ENCODE measurements at places on chromosomes 5 and 9. TPM values are rescaled to one million over a fixed set of nuclear protein-coding genes. Genes with fewer than 3 reads are reported as not detected.

DNA sequence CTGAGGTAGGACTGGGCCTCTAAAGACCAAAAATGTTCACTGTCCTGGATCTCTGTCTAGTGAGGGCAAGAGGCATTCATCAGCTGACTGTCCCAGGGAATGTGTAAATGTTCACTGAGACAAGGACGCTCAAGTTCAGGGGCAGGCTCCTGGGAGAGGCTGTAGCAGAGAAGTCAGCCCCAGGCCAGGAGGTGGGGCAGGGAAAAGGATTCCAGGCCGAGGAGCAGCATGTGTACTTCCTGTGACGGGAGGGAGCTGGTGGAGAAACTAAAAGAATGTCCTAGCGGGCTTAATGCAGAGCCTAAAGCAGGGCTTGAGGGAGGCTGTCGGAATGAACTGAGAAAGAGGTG lies 205.8 kb downstream of the GABBR2 start:
- no peak for DNase-seq

DNA sequence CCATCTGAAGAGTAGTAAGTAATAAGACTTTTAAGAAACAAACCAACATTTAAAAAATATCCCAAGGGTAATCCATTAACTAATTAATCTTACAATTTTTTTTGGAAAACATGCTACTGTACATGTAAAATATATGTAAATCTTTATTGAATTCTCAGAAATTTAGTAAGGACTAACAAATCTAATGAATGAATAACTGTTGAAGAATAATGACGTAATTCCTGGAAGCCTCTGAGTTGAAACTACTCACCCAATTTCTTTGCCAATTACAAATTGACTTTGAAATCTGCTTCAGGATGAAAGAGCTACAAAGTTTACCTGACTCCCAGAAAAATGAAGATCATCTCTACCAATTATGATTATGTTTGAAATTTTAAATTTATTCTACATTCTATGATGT lies 21.1 kb downstream of the FBN2 start:
- DNase-seq, result no peak

- no peak for DNase-seq
These were observed 1.5 kb upstream of the TGFBI start for GRCh38 chr5:136027311-136027710.

DNA sequence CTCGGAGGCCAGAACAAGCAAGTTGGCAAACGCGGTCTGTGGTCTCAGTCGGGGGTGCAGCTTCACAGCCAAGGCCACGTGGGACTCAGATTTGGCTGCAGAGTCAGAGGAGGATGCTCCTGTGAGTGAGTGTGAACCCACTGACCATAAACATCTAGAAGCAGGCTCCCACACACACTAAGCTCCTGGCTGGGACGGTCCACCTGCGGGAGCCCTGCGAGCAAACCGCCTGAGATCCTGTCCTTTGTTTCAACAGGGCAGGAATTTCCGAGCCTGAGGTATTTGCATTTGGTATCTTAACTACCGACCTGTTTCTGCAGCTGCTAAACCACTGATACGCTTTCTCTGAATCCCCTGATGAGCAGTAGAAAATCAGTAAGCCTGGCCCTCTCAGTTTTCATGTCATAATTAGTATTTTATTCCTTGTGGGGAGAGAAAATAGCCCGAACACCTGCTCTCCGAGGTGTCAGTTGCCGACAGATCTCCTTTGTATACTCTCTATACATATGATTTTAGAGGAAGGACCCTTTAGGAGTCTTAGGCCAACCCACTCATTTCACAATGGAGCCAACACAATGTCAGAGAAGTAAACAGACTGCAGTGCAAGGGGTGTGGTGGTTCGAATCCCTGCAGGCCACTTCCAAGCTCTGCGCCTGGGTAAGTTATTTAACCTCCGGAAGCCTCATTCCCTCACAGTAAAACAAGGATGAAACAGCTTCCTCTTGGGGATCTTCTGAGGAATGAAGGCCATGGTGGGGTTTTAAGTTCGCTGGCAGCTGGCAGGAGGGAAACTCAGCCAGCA lies 40.9 kb upstream of the PWWP2A start:
- DNase-seq, result no peak

DNA sequence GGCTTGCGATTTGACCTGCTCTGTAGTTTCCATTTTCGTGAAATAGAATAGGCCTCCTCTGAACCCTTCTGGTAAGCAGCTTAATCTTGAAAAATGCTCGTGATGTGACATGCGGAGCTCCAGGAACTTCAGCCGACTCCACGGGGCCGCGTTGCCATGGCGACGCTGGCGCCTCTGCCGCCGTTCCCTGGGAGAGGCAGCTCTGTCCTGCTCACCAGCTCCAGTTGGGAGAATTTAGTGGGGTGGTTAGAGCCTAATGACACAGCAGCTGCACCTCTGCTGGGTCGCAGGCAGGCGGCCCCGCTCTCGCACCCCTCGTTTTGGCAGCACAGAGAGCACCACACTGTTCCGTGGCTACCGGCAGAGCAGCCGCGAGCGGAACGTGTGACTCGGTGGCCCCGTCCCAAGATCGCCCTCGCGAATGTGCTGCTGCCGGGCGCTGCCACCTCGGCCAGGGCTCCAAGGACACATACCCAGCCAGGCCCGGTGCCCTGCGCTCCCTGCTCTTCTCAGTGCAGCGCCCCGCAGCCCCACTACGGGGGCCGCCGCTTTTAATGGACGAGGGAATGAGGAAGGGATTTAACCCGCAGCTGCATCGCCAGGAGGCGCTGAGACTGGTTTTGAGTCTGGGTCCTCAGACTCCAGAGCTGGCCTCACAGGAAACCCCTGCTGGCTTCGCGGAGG lies 131.2 kb upstream of the LMX1B start:
- DNase-seq, result no peak

- no peak for DNase-seq
These were observed 2.0 kb downstream of the CDC14B start for GRCh38 chr9:96617439-96618185.

GRCh38 chr5:61332358-61332749 lies 296 bp downstream of the ZSWIM6 start:
- peak; percentile 43 for DNase-seq

DNA sequence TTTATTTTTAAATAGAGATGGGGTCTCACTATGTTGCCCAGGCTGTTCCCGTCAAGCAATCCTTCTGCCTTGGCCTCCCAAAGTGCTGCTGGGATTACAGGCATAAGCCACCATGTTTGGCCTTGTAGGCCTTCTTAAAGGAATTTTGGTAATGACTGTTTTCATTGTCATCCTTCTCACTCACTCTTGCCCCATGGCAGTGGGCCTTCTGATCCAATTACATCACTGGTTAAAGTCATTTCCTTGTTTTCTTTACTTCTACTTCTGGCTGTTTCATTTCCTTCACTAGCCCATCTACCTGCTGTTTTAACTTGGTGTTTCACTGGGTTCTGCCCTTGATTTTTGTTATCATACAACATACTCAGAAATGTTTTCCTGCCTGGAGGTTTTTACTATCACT lies 20.1 kb upstream of the NIM1K start:
- DNase-seq, result no peak

DNA sequence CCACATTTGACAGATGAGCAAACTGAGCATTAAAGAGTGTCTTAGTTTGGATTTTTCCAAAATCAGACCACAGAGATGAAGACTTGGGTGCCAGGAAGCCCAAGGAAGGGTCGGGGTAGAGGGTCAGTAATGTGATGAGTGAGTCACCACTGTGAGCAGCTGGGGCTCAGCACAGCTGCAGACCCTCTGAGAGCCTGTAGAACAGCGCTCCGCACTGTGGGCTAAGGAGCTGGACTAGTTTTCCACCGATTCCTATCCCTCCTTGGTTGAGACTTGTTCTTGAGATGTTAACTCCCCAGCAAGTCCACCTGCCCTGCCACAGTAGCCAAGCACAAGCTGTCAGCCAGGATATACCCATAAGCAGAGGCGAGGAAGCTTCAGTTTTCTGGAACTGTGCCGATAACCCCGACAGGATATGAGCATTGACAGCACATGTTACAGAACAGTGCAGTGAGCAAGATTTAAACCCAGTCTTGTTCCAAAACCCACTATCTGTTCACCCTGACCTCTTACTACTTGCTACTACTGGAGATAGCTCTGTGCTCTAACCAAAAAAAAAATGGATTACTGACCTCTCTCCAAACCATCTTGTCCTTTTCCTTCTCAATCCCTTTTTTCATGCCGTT lies 31.8 kb downstream of the EGFLAM start:
- DNase-seq, result no peak

DNA sequence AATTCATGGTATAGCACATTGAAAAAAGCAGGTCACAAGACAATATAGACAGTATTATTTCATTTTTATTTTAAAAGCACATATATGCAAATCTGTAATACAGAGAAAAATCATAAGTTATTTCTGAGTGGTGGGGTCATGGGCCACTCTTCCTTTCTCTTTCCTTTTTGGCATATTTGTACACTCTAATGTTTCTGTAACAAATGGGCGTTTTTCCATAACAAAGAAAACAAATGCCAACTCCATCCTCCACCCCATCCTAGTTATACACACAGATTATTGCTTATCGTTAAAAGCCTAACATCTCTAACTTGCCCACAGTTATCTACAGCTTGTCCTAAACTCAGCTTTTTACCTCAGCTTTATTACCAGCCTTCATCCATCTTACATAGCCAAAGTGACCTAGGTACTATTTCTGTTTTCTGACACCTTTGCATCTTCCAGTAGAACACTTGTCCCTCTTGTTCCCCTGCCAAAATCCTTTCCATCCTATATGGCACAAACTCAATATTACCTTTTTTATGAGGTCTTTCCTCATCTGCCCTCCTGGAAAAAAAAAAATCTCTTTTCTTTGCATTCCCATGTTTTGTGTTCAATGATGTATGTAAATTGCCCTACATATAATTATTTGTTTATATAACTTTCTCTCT lies 4.1 kb downstream of the KIAA0825 start:
- DNase-seq, result no peak

GRCh38 chr5:21058289-21058688 lies 1070.3 kb upstream of the CDH18 start:
- no peak for DNase-seq

DNA sequence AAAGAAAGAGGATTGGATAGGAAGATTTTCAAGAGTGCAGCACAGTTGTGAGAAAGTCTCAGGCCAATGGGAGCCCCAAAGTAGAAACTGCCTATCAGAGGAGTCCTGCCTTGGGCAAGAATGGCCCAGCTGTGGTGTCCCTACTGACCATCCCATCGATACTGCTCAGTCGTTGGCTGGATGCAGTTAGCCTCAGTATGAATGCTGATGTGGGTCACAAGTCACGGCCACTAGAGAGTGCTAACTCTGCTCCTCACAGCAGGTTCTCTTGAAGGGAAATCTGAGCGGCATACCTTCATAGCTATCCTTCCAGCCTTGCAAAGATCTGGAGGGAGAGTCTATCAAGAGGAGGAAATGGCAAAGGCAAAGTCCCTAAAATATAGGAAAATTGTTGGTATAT lies 11.6 kb upstream of the CETN3 start:
- no peak for DNase-seq

GRCh38 chr9:125989524-125990180 lies 242.5 kb downstream of the PBX3 start:
- DNase-seq, result no peak

DNA sequence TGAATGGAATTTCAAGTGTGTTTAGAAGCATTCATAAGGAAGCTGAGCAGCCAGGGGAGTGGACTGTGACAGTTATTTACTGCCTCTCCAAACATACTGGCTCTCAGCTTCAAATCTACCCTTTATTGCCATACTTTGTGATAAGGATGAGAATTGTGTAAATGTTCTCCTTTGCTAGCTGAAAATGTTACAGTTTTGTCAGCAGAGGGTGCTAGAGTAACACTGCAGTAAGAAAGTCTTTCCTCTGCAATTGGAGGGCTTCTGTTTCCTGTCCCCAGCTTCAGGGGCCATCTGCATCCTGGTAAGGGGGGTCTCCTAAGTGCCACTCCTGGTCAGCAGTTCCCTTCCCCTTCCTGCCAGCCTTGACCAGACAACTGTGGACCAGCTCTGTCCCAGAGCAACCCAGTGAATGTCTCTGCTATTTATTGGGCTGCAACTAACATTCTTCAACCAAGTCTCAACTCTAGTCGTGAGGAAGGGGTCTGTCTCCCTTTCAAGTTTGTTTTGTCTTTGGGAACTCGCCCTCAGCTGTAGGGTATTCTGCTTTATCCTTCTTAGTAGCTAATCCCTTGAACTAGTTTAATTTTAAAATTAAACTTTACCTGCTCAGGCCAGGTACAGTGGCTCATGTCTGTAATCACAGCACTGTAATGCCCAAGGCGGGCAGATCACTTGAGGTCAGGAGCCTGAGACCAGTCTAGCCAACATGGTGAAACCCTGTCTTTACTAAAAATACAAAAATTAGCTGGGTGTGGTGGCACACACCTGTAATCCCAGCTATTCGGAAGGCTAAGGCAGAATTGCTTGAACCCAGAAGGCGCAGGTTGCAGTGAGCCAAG lies 45.3 kb downstream of the RAPGEF6 start:
- peak; percentile 66 for DNase-seq

- no peak for DNase-seq
These were observed 55.8 kb upstream of the ARRDC3 start for GRCh38 chr5:91438871-91439270.

- no peak for DNase-seq
These were observed 17.4 kb downstream of the ZBTB43 start for GRCh38 chr9:126822278-126822677.

GRCh38 chr5:110572729-110573128 lies 153.7 kb downstream of the TMEM232 start:
- no peak for DNase-seq

DNA sequence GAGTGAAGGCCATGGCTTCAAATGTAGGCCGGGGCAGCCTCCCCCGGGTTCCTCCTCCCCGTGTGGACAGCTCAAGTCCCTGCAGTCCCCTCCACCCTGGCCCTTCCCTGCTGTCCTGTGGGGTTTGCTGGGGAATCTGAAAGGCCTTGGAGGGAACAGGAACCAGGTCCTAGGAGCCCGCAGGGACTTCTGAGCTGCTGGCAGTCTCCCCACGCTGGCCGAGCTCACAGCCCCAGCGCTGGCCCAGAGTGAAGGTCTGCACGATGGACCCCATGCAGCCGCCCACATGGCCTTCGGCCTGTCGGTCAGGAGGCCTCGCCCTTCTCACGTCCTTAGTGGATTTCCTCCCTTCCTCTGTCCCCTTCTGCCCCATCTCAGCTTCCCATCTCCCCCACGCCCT lies 25.7 kb upstream of the NOTCH1 start:
- DNase-seq, result no peak

DNA sequence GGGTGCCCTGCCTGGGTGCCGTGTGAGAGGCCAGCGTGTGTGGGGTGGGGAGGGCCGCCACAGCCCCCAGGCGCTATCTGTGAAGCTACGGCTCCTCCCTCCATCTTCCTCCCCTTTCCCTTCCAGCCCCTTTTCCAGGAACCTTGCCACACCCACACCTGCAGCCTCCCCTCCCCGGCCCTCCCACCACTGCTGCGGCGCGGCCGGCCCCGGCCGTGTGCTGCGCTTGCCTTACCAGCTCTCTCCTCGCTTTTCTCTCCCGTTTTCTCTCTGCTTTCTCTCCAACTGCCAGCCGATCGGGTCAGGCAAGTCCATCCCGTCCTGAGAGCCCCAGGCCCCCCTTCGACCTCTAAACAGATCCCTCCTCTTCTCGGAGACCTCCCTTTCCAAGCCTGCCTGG lies 21.4 kb downstream of the GOLGA2 start:
- DNase-seq, result no peak

Gene CXCL14
- not detected for total RNA-seq

Gene CDH9
- not detected for total RNA-seq

Gene LAMC3
- total RNA-seq, result 6.9 TPM

Gene PCDHGB6
- total RNA-seq, result 0.21 TPM

Gene RNF183
- total RNA-seq, result not detected

Gene NIPAL4
- 0.11 TPM for total RNA-seq

Gene DMGDH
- total RNA-seq, result not detected

Gene ZNF79
- total RNA-seq, result 15.2 TPM

Gene GABRG2
- total RNA-seq, result not detected

Gene TMEM141
- total RNA-seq, result 51.6 TPM

Gene VCAN
- total RNA-seq, result 0.55 TPM

Gene TNFSF15
- not detected for total RNA-seq

All from naive thymus-derived CD8-positive, alpha-beta T cell (primary cell).